ENCODE measurements at places on chromosomes 16 and 17. TPM values are rescaled to one million over a fixed set of nuclear protein-coding genes. Genes with fewer than 3 reads are reported as not detected.

The FBXW10B gene
- total RNA-seq = 2.2 TPM

The IRX3 gene
- 0.39 TPM for total RNA-seq

The SLC9A5 gene
- total RNA-seq = 0.33 TPM

The NPIPA7 gene
- 1.4 TPM for total RNA-seq

The TEKT5 gene
- not detected for total RNA-seq

The KCNG4 gene
- not detected for total RNA-seq

The TMIGD1 gene
- total RNA-seq = not detected

The HOXB1 gene
- total RNA-seq = not detected

The FAM234A gene
- total RNA-seq = 67.1 TPM

The ATP5PD gene
- 229 TPM for total RNA-seq

The FOXN1 gene
- not detected for total RNA-seq

All from placental epithelial cell (primary cell).